ENCODE measurements at places on chromosomes 16 and 17.

GRCh38 chr17:56641894-56642293, 48.4 kb downstream of the NOG start:
- DNase-seq: no peak

DNA sequence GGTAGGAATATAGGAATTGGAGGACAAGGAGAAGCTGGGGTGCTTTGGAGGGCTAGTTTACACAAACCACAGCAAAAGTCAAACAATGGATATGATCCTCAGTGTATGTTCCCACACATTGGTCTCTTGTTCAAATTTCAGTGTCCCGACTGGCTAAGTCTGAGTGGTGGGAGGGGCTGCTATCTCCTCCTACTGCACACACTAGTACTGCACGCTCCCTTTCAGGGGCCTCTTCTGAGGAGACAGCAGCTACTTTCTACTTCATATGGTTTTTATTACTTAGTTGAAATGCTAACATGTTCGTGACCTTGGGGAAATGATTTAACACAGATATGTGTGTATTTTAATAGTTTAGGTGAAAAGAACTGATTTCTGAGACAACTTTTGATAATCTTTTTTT, 18.8 kb upstream of the KRT10 start:
- no peak for DNase-seq

- no peak for DNase-seq
Observed at GRCh38 chr16:70687671-70688245, 1.9 kb upstream of the MTSS2 start.

- DNase-seq: peak; percentile 5
Observed at GRCh38 chr16:12573730-12574383, 229.8 kb downstream of the CPPED1 start.

DNA sequence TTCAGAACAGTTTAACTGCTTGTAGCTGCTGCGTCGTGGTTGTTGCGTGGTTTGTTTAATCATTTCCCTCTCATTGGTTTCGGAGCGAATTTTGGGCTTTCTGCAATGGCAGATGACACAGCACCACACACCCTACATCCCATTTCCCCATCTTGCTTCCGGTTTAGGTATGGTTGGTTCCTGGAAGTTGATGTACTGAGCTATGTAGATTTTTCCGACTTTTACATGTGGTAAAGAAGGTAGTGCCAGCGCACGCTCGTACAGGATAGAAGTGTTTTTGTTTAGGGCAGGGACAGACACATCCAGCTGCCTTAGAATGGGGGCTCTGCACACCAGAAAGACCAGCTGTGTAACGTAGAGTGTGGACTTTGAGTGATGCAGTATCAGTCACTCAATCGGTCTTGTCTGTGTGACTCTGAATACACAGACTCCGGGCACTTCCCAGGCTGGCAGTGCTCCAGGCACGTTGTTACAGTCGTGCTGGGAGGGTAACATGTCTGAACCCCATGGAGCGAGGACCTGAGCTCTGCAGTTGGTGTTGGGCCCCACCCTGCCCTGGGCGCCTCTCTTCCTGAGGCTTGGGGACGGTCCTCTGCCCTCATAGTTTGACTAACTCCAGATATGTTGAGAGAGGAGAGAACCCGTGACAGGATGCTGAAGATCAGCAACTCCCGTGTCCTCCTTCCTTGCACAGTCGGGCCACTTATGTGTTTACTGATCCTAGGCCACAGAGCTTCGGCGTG, 172.0 kb upstream of the CHMP6 start:
- peak; percentile 67 for DNase-seq

- peak; percentile 24 for DNase-seq
Observed at GRCh38 chr16:8961811-8962390, 1.8 kb downstream of the USP7 start.

- DNase-seq: no peak
Observed at GRCh38 chr17:78689029-78689428, 93.0 kb downstream of the CYTH1 start.

- DNase-seq: peak; percentile 45
Observed at GRCh38 chr17:5971969-5972368, 98.2 kb upstream of the WSCD1 start.

DNA sequence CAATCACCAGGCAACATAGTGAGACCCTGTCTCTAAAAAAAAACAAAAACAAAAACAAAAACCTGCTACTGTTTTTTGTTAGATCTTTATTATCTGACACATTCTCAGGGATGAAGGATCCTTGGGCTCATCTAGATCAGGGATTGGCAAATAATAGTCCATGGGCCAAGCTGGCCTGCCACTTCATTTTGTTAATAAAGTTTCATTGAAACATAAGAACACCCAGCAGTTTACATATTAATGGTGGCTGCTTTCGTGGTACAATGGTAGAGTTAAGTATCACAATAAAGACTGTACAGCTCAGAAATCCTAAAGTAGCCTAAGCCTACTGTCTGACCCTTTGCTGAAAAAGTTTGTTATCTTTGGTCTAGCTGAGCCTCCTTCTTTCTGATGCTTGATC, 32.9 kb upstream of the CLEC18A start:
- no peak for DNase-seq

- no peak for DNase-seq
Observed at GRCh38 chr16:27286451-27286850, 17.9 kb upstream of the NSMCE1 start.

- DNase-seq: no peak
Observed at GRCh38 chr17:31815212-31815730, 43.8 kb downstream of the COPRS start.

DNA sequence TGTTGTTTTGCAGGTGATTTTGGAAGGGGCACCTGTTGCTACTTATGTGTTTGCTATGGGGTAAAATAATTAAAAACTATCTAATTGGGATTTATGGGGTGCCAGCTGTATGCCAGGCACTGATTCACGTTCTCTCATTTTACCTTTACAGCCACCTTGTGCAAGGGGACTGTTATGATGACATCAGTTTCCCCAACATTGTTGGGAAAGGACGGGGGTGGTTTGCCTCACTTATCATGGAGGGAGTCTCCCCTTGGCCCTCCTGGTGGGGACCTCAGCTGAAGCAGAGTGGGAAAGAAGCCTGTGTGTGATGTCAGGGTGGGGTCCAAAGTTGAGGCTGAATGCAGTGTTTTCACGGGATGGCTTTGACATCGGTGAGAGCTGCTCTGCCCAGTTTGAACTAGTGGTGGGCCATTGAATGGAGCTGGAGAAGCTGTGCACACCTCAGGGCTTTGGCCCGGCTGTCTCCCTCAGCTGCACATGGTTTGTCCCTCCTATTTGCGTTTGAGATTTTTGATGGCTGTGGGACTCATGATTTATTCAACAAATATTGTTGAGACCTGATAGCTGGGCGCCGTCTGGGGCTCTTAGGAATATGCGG, 36.1 kb downstream of the CMIP start:
- no peak for DNase-seq

GRCh38 chr17:78135858-78136500, 5.4 kb downstream of the TMC8 start:
- no peak for DNase-seq

GRCh38 chr17:7803981-7804380, 30.0 kb upstream of the KDM6B start:
- DNase-seq: no peak

GRCh38 chr16:31460582-31461002, 1.3 kb downstream of the ARMC5 start:
- no peak for DNase-seq

DNA sequence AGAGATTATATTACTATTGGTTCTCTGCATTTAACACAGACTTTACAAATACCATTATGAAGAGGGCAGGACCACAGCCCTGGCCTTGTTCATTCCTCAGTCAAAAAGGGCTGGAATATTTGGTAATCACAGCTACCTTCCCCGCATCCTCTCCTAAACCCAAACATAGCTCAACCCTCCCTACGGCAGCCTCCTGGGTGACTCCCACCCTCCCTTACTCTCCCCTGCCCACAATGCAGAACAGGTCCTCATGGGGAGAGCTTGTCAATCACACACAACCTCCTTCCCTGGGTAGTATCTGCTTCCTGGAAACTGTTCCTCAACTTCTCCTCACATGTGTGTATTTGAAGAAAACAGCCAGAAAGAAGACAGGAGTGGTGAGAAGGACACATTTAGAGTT, 224.2 kb downstream of the C16orf78 start:
- DNase-seq: no peak

GRCh38 chr17:49337884-49338283, 24.2 kb downstream of the ZNF652 start:
- DNase-seq: no peak

GRCh38 chr16:85393674-85394451, 219.3 kb upstream of the GSE1 start:
- DNase-seq: no peak

GRCh38 chr16:88030498-88030897, 79.3 kb downstream of the BANP start:
- no peak for DNase-seq
